ENCODE measurements at places on chromosomes 7 and 10. TPM values are rescaled to one million over a fixed set of nuclear protein-coding genes. Genes with fewer than 3 reads are reported as not detected.

The GCK gene
- 0.68 TPM for polyA plus RNA-seq

The C10orf67 gene
- not detected for polyA plus RNA-seq

The EBF3 gene
- not detected for polyA plus RNA-seq

The NME8 gene
- not detected for polyA plus RNA-seq

The TUBAL3 gene
- not detected for polyA plus RNA-seq

The ADAM22 gene
- 0.23 TPM for polyA plus RNA-seq

The CRYGN gene
- not detected for polyA plus RNA-seq

The PIP gene
- not detected for polyA plus RNA-seq
